ENCODE measurements at places on chromosomes 16 and 17.

- peak; percentile 60 for DNase-seq
These were observed 1.4 kb downstream of the LPCAT2 start for GRCh38 chr16:55510185-55510805.

- DNase-seq, result no peak
These were observed 17.7 kb downstream of the ZNHIT3 start for GRCh38 chr17:36504156-36504545.

- no peak for DNase-seq
These were observed 86.5 kb downstream of the ENGASE start for GRCh38 chr17:79160980-79161636.

DNA sequence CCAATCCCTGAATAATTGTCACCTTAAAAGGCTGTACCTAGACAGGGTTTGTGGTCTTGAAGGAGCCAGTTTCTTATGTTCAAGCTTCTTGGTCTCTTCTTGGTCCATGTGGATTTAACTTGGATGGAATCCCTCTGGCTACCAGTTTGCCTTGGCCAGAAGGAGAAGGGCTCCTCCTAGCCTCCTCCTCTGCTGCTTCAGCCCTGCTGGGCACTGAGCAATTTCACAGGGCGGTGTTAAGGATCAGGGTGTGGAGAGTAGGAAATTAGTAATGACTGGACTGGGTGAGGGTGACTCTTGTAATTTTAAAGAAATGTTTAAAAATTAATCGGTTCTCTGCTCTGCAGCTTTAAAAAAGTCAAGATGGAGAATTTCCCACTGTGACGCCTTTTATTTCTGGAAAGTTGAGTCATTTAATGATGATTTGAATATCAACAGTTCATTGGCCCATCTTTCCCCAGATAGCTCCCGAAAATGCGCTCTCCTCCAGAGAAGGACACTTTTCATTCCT, 96.4 kb downstream of the MSI2 start:
- DNase-seq, result no peak

DNA sequence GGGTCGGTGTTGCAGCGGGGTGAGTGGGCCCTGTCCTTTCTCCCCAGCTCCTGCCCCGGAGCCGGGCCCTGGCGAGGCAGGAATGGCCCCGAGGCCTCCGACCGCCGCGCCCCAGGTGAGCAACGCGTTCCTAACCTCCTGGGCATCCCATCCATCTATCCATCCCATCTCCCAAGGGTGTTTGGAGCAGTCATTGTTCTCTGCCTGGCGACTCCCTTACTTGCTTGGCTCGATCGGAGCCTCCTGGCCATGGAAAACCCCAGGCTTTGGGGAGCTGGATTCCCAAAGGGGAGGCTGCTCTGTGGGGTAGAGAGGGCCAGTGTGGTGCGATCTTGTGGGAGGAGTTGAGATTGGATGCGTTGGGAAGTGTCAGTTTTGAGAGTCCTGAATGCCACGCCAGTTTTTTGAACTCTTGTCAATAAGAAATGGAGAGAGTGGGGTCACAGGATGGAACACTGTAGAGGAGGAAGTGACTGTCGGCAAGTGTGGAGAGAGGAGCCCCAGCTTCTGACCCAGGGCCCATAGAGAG, 684 bp downstream of the ZFP90 start:
- peak; percentile 17 for DNase-seq

GRCh38 chr16:83397601-83398291, 410.0 kb upstream of the HSBP1 start:
- DNase-seq, result no peak

Measured in inflammatory macrophage treated with lipopolysaccharide for 4 hours (primary cell).